Natural killer cell treated with Interleukin-12 subunit alpha and Interleukin-12 subunit beta and Interleukin-15 and Interleukin-18, amount 100 ng/mL, for 72 hours (primary cell): ENCODE measurements at places on chromosomes 2 and 18.
A peak's percentile ranks its signal among the peaks of the same experiment; 100 is the strongest.

- no peak for DNase-seq
These were observed 34.6 kb downstream of the UGP2 start for GRCh38 chr2:63876311-63876710.

DNA sequence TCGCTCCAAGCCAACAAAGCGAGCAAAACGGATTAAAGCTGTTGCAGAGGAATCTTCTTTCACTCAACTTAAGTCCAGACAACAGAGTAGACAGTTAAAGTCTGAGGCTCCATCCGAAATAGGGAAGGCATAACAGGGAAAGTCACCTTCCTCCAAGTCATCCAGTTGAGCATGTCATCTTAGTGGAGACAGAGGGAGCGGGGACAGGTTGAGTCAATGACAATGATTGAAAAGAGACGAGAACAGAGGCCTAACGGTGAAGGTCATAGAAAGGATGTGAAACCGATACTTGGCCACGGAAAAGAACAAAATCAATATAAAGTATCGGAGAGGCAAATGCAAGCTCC lies 455 bp downstream of the C18orf32 start:
- no peak for DNase-seq

GRCh38 chr2:108370080-108370479 lies 7.7 kb upstream of the SULT1C4 start:
- DNase-seq, result no peak

GRCh38 chr2:25323042-25323514 lies 18.6 kb downstream of the DNMT3A start:
- DNase-seq, result peak; percentile 76

GRCh38 chr2:74712223-74713053 lies 58.4 kb downstream of the SEMA4F start:
- DNase-seq, result no peak

GRCh38 chr2:219626540-219626939 lies 890 bp upstream of the SLC4A3 start:
- DNase-seq, result no peak

DNA sequence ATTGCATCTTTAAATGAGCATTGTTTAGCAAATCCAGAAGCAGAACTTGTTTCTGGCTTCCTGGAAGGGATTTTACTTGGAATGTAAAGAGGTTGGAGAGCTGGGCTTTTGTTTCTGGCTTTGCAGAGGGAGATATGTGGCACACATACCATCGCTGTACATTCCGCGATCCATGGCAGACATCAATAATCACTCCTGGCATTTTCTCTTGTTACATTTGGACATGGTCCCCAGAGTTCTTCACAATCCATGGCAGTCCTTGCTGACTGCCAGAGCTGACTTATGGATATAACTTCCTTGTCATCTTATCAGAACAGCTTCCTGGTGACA lies 445.6 kb upstream of the SPRED2 start:
- no peak for DNase-seq

GRCh38 chr2:235073868-235074413 lies 122.1 kb downstream of the SH3BP4 start:
- DNase-seq, result no peak

DNA sequence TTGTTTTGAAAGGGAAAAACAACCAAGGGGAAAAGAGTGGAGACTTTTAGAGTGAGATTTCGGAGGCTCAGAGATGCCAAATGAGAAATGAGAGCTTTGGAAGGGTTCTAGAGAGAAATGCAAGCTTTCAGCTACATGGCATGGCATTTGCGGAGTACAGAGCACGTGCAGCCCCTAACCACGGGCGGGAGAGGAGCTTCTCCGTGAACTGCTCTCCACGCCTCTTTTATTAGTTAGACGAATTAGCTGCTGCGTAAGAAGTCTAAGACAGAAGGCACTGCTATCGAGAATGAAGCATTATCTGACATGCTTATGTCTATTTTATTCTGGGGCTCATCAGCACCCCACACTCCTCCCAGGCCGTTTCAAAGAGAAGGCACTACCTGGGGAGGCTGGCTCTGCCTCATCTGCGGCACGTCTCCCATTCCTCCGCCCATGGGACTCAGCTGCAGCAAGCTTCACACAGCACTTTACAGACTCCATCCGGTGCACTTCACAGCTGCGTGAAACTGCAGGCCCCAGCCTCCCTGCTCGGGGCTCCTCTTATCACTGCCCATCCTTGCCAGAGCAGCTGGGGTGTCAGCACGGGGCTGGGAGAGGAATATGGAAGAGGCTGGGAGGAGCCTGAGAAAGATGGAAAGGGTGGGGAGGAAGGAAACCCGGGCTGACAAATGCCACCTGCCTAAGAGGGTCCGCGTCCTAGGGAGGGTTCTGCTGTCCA lies 207.3 kb upstream of the APCDD1 start:
- DNase-seq, result no peak

DNA sequence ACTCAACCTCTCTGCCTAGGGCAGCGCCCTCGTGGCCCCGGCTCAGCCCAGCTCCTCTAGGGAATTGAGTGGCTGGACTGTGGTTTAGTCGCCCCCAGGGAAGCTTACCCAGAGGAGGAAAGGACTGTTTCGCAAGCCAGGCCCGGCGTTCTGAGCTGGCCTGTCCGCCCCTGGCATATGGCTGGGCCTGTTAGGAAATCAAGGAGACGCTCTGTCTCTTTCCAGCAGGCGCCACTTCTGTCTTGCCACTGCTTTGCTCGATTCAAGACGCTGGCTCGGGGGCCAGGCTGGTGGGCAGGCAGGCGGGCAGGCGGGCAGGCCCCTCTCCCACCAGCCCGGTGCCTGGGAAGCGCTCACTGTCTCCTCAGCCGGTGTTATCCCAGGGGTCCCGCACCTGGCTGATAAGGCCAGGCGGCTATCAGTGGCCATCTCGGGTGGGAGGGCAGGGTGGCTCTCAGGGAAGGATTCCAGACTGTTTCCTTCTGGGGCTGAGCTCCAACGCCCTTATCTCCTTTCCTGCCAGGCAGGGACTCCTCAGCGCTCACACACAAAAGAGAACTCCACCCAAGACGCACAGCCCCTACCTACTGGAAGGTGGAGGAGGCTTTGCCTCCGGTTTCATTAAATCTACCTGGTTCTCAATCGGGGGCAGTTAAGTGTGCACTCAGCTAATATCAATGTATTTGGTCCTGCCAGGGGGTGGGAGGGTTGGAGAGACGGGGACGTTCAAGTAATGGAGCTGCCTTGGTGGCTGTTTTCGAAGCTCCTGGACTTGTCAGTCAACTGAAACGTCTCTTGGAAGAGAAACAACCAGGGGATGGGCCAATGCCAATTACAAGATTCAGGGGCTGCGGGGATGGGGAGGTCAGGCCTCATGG lies 109.1 kb downstream of the SMAD7 start:
- DNase-seq, result no peak

GRCh38 chr2:153405196-153405595 lies 73.4 kb downstream of the RPRM start:
- DNase-seq, result no peak

- DNase-seq, result no peak
These were observed 40.3 kb downstream of the RBM45 start for GRCh38 chr2:178152542-178152941.

GRCh38 chr18:62347089-62347506 lies 22.0 kb downstream of the TNFRSF11A start:
- DNase-seq, result no peak

GRCh38 chr2:62596061-62596921 lies 90.3 kb upstream of the TMEM17 start:
- DNase-seq, result no peak

- DNase-seq, result no peak
These were observed 182.9 kb upstream of the SIX3 start for GRCh38 chr2:44758591-44758990.

DNA sequence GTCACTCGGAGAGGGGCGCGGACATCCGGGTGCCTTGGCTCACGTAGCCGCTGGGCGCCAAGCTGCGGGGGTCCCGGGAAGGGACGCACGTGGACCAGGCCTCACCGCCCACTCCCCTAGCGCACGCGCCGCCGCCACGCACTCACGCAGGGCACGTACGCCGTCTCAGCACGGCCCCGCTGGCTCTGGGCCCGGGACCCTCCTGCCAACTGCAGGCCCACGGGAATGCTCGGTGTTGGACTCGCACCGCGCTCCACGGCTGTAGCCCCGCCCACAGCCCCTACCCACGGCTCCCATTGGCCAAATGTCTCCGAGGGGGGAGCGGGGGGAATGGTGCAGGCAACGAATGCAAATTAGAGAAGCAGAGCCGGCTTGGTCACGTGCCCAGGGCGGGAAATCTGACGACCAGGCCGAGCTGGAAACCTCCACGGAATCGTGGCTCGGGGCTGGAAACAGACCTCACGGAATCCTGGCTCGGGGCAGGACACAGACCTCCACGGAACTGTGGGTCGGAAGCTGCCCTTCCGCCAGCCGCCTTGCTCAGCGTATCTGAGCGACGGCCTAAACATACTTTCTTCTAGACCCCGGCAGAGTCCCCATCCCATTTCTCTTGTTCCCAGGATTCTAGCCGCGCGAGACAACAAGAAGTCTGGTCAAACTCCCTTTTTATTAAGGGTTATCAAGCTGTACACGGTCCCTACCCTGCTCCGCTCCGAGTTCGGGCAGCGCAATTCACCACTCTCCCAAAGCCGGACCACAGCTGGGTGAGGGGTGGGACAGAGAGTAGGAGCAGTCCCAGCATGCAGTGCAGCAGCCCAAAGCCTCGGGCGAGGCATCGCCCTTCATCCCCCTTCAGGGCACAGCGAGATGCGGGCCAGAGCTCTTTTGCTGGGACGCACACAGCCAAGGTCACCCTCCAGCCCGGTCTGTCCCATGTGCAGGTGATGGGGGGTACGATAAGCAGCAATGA lies at the start of gene ABCB6:
ABCB6 (minus strand) TSS at position 227 of the 970 bp plus-strand sequence. CDS start 285 bp downstream, outside the sequence.
- DNase-seq, result peak; percentile 90
